ENCODE measurements at places on chromosomes 13 and 19.

- DNase-seq, result no peak
These were observed 74.3 kb downstream of the TM9SF2 start for GRCh38 chr13:99575376-99576120.

DNA sequence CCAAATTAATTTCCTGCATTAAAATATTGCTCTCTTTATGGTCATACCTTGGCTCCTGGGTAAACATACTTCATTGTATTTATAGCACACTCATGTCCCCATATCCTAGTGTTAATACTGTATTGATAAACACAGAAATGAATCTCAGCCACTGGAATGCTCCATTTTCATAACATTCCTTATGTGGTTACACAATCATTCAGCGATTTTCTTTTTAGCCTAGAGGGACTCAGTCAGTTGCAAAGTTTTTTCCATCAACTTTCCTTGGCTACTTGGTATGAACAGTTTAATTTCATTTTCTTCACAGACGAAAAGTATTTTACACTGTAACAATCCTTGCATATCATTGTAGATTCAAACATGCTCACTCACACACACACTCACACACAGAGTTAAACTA, 471.5 kb downstream of the FGF14 start:
- no peak for DNase-seq

- no peak for DNase-seq
These were observed 487.1 kb downstream of the SLITRK6 start for GRCh38 chr13:85312071-85312470.

DNA sequence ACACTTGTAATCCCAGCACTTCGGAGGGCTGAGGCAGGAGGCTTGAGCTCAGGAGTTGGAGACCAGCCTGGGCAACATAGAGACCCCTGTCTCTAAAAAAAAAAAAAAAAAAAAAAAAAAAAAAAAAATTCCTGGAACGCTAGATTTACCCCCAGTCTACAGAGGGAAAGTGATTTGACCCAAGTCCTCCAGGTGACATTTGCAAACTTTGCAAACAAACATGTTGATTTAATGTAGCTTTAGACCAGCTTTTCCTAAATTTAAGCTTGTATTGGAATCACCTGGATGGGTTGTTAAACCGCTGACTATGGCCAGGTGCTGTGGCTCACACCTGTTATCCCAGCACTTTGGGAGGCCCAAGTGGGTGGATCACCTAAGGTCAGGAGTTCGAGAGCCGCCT, 8.4 kb downstream of the CPT1C start:
- no peak for DNase-seq

GRCh38 chr13:42577538-42577937, 3.6 kb downstream of the TNFSF11 start:
- no peak for DNase-seq

DNA sequence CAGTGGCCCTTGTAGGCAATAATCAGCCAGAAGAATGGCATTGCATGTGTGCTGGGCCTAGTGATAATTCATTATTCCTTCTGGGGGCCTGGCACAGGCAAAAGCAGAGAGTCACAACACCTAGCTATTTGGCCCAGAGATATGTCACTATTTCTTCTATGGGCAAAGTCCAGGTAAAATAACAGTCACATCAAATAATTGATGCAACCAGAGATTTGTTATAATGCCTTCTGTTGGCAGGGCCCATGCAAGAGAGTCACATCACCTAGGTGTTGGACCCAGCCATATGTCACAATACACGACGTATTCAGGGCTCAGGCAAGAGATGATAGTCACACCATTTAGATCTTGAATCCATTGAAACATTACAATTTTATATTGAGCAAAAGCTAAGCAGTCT, 66.1 kb downstream of the ZNF726 start:
- DNase-seq, result no peak

- DNase-seq, result no peak
These were observed 29.4 kb downstream of the KLF12 start for GRCh38 chr13:74104661-74105275.

- DNase-seq, result peak; percentile 13
These were observed 1467.8 kb downstream of the UQCRFS1 start for GRCh38 chr19:27744926-27745768.

GRCh38 chr19:33621811-33622504, at the start of gene CHST8:
Gene CHST8, plus strand, starts transcription at chr19:33621953. Its CDS starts 67,309 bp downstream, at chr19:33689262.
- DNase-seq, result no peak

- no peak for DNase-seq
These were observed 111.9 kb downstream of the COL4A2 start for GRCh38 chr13:110418944-110419343.

DNA sequence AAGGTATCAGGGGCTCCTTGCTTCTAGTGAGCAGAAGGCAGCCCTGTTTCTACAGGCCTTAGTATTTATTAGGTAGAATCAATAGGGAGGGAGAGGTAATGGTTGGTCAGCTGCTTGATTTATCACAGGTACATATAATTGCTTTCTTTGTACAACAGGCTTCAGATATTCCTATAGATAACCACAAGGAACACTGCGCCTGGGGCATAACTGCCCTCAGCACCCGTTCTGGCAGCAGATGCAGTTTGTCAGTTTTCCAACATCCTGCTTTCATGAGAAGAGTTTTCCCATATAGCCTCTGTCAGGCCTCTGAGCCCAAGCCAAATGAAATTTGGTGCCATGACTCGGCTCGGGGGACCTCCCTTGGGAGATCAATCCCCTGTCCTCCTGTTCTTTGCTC, 12.4 kb upstream of the ZNF486 start:
- no peak for DNase-seq

DNA sequence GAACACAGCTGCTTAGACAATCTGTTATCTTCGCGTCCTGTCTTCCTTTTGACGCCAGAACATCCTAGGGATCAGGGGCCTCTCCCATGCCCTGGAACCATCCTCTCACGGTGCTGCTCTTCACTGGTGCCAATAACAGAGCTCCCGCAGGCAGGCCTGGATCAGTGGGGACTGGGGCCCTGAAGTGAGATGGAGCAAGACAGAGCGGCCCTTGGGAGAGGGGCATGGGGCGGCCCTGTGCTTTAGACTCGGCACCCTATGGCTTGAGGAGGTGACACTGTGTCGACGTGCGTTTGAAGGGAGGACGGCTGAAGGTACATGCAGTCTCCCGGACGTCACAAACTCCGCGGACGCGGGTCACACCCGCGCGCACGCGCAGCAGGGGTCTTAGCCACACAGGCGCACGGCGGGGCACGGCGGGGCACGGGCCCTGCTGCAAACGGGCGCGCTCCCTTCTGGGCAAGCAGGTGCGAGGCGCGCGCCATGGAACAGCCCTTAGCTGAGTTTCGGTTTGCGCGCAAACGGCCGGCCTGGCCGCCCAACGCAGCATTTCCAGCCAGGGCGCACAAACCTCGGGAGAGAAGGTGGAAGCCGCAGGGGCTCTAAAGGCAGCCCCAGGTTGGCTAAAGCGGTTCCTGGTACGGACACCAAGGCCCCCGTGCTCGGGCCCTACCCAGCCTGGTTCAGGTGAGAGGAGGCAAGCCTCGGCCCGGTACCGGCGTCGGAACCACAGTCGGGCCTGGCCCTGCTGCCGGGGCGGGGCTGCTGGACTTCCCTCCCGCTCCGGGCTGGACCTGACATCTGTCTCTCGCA, 16.5 kb upstream of the RNF17 start:
- DNase-seq, result no peak

DNA sequence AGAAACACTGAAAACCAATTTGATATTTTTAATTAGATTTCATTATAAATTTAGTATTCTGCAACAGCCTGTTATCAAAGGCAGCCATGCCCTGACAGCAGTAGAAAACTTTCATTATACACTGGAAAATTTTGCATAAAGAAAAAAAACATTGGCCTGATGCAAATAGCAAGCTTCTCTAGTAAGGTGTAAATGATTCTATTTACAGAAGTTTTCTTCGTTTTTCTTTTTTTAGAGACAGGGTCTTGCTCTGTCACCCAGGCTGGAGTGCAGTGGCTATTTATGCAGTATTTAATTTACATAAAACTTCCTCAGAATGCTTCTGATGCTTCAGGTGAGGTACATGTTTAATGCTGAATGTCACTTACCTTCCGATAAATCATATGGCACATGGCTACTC, 67.0 kb downstream of the ABCC4 start:
- no peak for DNase-seq

GRCh38 chr13:94353167-94353710, 126.2 kb downstream of the DCT start:
- DNase-seq, result no peak

GRCh38 chr13:53191091-53191490, 162.5 kb downstream of the OLFM4 start:
- no peak for DNase-seq

- no peak for DNase-seq
These were observed 222.6 kb upstream of the MAB21L1 start for GRCh38 chr13:35698911-35699576.

- no peak for DNase-seq
These were observed 6.6 kb upstream of the FBXW9 start for GRCh38 chr19:12703046-12703445.

DNA sequence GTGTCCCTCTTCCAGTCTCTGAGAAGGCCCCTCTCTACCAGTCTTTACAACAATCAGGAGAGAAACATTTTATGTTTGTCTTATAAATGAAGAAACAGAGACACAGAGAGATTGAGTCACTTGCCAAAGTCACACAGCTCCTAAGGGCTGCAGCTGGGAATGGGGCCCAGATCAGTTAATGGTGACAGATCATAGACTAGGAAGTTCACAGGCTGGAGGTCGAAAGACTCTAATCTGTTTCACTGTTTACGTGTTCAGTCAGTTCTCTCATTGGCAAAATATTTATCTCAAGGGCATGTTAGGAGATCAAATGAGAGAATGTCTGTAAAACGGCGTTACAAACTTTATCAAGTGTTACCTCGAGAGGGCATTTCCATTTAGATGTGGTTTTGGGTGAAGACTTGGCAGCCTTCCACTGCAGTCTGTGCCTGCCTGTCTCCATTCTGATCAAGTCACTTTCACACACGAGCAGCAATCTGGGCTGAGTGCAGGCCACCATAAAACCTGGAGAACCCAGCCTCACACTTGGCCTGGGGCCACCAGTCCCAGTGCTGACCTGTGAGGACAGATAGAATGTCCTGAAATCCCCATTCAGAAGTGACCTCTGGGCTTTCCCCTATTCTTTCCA, 65.1 kb downstream of the SIAH3 start:
- DNase-seq, result no peak

DNA sequence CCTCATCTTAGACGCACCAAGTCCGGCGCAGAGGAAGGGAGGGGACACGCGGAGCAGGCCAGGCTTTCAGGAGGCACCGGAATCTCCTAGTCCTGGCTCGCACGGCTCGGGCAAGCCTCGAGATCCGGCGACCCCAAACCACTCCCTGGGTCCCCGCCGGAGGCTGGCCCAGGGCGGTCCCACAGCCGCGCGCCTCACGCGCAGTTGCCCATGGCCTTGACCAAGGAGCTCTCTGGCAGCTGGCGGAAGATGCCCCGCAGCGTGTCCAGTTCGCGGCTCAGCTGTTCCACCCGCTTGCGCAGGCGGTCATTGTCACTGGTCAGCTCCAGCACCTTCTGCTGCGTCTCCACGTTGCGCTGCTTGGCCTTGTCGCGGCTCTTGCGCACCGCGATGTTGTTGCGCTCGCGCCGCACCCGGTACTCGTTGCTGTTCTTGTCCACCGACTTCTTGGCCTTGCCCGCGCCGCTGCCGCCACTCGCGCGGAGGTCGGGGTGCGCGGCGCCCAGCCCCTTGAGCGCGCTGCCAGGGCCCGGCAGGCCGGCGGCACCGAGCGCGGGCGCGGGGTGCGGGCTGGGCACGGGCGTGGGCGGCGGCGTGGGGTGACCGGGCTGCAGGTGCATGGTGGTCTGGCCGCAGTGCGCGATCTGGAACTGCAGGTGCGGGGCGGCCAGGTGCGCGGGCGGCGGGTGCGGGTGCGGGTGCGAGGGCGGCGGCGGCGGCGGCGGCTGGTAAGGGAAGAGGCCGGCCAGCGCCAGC, 1.0 kb downstream of the CEBPA start:
- no peak for DNase-seq

- no peak for DNase-seq
These were observed 69.7 kb downstream of the PEX11G start for GRCh38 chr19:7419153-7419552.

DNA sequence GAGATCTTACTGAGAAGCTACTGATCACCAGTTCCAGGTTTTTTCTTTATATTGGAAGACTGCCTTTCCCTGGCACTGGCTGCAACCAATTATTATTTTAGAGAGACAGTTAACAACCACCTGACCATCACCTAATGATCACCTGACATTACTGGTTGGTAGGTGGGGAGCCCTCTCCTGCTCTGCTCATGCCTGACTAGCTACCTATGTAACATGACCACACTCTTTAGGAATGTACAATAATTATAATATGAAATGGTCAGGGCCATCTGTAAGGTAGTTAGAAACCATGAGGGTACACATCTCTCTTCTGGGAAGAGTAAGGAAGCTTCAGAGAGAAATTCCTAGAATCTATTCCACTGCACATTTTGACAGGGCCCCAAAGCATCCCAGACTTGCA, 59.0 kb upstream of the SCEL start:
- DNase-seq, result no peak

DNA sequence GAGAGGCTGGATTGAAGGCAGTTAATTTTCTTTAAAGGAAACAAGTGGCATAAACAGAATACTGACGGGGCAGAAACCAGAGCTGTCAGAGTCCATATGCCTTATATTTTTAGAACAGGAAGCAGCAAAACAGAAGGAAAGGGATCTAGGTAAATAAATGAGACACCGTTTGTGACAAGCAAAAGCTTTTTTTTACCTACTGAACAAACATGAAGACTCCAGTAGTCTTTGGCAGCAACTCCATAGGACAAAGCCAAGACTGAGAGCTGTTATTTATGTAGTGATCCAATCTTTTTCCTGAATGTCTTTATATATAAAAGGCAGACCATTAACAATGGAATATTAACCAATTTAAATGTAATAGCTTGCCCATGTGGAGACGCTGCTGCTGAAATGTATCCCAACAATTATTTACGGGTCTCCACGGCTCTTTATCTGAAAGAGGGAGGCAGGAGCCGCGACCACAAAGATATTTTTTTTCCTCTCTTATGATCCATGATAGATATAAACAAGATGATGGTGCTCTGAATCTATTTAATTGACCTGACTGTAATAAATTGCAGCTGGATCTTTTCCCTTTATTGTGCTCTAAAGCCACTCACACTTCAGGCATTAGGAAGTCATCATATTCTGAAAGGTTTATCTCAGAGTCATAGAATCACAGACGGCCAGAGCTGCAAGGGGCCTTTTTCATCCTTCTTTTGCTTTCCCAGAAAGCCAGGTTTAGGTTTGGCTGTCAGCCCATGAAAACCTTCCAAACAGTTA, 687.8 kb downstream of the EFNB2 start:
- no peak for DNase-seq

DNA sequence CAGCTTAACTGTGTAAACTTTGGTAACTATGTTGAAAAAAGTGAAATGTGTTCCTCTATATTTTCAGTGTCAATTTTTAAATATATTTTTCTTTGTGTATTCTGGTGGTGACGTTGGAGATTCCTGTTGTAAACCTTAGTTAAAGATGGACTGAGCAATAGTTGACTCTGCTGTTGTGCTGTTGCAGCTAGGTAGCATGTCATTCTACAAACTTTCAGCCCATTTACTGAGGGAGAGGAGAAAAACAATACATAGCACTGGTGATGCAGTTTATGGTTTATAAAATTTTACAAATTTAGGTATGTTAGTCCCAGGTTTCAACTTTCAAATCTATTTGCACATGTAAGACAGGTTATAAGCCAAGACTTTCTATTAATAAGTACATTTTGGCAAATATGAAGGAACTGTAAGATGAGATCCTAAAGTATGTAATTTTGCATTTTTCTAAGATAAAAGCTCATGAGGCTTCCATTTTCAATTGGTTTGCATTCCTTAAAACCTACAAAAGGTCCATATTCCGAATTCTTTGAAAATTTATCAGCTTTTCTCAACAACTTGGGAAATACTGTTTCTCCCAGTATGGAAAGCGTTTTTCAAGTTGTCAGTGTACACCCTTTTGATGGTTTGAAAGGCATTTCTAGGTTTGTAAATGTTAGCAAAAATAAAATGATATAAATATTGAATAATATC, 1.5 kb downstream of the NDFIP2 start:
- no peak for DNase-seq
